ENCODE measurements at places on chromosomes 16 and 17. TPM values are rescaled to one million over a fixed set of nuclear protein-coding genes. Genes with fewer than 3 reads are reported as not detected.

The ZP2 gene
- total RNA-seq = 0.31 TPM

The PLA2G10 gene
- total RNA-seq = 4.5 TPM

The SP6 gene
- total RNA-seq = 0.43 TPM

The CA5A gene
- total RNA-seq = not detected

DNA sequence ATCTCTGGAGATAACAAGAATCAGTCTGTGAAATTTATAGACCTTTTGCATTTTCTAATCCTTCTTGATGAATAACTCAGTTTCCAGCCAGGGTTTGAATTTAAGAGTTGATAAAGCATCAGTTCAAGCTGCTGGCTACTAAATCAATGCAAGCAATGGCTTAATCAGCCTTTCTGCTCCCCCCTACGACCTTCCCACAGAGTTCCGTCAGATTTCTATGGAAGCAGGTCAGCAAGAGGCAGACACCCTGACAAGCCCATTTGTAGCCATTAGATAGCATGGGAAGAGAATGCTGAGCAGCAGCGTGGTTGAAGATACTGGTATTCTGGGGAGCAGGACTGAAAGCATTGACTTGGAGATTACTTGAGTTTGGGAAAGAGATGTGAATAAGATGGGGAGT lies 868.1 kb downstream of the KCNJ2 start:
- no peaks in the 10 kb centered on the region for H3K36me3 ChIP-seq
- H3K27ac ChIP-seq = no peak overlapping the region
- no peaks in the 10 kb centered on the region for H3K27me3 ChIP-seq
- H3K4me3 ChIP-seq = no peak overlapping the region
- DNase-seq = no peak
- H3K4me1 ChIP-seq = no peaks in the 10 kb centered on the region

DNA sequence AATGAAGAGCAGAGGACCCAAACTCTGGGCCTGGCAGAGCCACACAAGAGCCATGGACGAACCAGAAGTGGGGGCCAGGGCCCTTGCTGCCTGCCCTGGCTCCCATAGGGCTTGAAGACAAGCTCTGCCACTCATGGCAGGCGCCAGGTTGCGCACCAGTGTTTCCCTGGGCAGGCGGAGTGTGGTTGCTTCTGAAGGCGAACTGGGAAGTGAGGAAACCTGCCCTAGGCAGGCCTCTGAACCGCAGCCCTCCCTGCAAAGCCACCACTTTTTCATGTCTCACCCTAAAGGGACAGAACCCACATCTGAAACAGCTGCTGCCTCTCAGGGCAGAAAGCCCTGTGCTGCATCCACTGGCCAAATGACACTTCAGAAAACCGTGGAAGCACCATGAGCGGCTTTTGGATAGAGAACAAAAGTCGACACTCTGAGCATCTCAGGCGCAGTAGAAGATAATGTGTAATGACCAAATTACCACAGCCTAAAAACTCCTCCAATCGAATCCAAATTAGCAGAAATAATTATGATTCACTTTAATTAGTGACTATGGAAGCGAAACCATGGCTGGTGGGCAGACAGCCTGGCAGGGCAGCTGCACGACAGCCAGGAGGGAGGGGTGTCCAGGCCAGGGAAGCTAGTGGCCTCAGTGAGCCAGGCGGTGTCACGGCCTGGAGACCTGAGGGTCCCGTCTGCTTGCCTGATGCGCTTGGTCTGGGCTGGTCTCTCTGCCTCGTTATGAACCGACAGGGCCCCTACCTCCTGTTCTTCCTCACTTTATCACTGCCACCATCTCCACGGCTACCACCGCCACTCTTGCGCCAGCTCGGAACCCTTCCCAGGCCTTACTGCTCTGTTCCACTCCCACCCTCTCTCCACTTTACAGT lies 59.1 kb downstream of the PRMT7 start:
- H3K27me3 ChIP-seq = no peaks in the 10 kb centered on the region
- H3K36me3 ChIP-seq = no peaks in the 10 kb centered on the region
- no peak overlapping the region for H3K27ac ChIP-seq
- peaks cover 6% of the 10 kb centered on the region for H3K4me1 ChIP-seq
- H3K4me3 ChIP-seq = no peak overlapping the region

DNA sequence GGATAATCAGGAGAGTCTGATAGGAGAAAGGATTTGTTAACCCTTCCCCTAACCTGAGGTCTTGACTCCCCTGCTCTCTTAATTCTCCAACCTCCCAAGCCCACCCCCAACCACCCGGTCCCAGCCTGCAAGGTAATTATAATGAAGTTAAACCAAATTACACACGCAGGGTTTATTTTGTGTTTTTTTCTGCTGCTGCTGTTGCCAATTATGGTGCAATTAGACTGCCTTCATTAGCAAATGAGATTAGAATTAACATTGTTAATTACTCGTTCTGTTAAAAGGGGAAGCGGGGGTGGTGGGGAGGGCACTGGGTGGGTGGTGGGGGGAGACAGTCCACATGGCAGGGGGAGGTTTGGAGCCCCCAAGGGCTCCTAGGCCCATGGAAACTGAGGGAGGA lies 128.9 kb downstream of the CCT6B start:
- H3K4me3 ChIP-seq = no peak overlapping the region
- H3K4me1 ChIP-seq = no peaks in the 10 kb centered on the region
- H3K27me3 ChIP-seq = no peaks in the 10 kb centered on the region

GRCh38 chr16:80718480-80719220 lies 85.7 kb downstream of the CDYL2 start:
- peaks cover 12% of the 10 kb centered on the region for H3K4me1 ChIP-seq
- H3K27ac ChIP-seq = no peak overlapping the region

- peaks cover 4% of the 10 kb centered on the region for H3K4me1 ChIP-seq
- H3K27me3 ChIP-seq = no peaks in the 10 kb centered on the region
- H3K27ac ChIP-seq = no peak overlapping the region
- no peak for DNase-seq
- H3K4me3 ChIP-seq = no peak overlapping the region
- H3K36me3 ChIP-seq = no peaks in the 10 kb centered on the region
These were observed 244.1 kb upstream of the MAF start for GRCh38 chr16:79844603-79845002.

- no peaks in the 10 kb centered on the region for H3K4me1 ChIP-seq
- H3K4me3 ChIP-seq = no peak overlapping the region
- no peaks in the 10 kb centered on the region for H3K36me3 ChIP-seq
- H3K27me3 ChIP-seq = no peaks in the 10 kb centered on the region
These were observed 2.1 kb downstream of the SLC16A6 start for GRCh38 chr17:68288804-68289203.

GRCh38 chr16:9787717-9788116 lies 394.5 kb downstream of the GRIN2A start:
- H3K27ac ChIP-seq = no peak overlapping the region
- no peaks in the 10 kb centered on the region for H3K27me3 ChIP-seq
- no peaks in the 10 kb centered on the region for H3K36me3 ChIP-seq
- no peak overlapping the region for H3K4me3 ChIP-seq

- no peak overlapping the region for H3K27ac ChIP-seq
- H3K27me3 ChIP-seq = no peaks in the 10 kb centered on the region
- DNase-seq = no peak
These were observed 7.1 kb downstream of the TRAF7 start for GRCh38 chr16:2162676-2163118.

The NHLRC4 gene
- total RNA-seq = 4.5 TPM

The CD300A gene
- total RNA-seq = 2.0 TPM

The KRT33B gene
- total RNA-seq = not detected

The PRDM7 gene
- 10.2 TPM for total RNA-seq

- no peak overlapping the region for H3K4me3 ChIP-seq
- H3K36me3 ChIP-seq = no peaks in the 10 kb centered on the region
- no peaks in the 10 kb centered on the region for H3K4me1 ChIP-seq
- no peak for DNase-seq
These were observed 140.8 kb upstream of the ELAC2 start for GRCh38 chr17:13158494-13159240.

The HOXB9 gene
- total RNA-seq = 0.94 TPM

DNA sequence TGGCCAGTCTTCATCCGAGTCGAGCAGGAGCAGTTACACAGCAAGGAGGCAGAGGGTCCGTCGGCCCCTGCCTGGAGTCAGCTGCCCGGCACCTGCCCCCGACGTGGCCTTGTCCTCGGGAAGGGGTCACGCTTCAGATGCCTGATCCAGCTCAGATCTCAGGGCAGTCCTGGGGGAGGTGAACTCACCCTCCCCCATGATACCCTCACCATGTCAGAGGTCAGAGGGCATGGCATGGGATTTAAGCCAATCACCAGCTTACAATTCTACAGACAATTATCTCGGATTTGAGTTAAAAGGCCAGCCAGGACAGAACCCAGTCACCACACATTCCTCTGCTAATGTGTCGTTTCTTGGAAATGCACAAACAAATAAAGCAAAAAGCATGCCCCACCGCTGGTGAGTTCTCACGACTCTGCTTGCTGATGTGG lies 211.3 kb downstream of the FOXL1 start:
- H3K27ac ChIP-seq = no peak overlapping the region
- no peak for DNase-seq
- no peaks in the 10 kb centered on the region for H3K27me3 ChIP-seq
- no peaks in the 10 kb centered on the region for H3K36me3 ChIP-seq
- H3K4me3 ChIP-seq = no peak overlapping the region
